WTC11 (cell line): ENCODE measurements at places on chromosomes 1 and 21. TPM values are rescaled to one million over a fixed set of nuclear protein-coding genes. Genes with fewer than 3 reads are reported as not detected.

DNA sequence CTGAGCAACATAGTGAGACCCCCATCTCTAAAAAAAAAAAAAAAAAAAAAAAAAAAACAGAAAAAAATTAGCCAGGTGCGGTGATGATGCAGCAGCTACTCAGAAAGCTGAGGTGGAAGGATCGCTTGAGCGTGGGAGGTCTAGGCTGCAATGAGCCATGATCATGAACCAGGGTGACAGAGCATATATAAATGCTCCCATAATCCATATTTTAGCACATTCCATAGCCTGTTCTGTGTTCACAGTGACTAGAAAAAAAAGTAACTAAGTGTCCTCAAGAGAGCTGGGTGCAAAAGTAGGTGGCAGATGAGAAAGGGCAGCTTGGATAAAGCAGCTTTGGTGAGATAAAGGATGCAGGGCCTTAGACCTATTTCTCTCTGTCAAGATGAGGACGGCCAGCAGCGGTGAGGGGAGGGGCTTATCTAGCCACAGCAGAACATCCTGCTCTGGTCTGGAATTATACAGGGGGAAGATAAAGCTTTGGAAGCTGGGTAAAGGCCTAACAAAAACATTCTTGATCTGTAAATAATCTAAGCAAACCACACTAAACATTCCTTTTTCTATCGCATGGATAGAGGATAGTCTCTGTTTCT is 205.3 kb downstream of the DAB1 start:
- H3K27ac ChIP-seq = no peak overlapping the region
- H3K4me3 ChIP-seq = no peak overlapping the region
- DNase-seq = no peak
- peaks cover 22% of the 10 kb centered on the region for H3K4me1 ChIP-seq

Gene SHE
- 0.73 to 1.1 TPM (median 0.79 TPM) in 3 replicates for total RNA-seq

DNA sequence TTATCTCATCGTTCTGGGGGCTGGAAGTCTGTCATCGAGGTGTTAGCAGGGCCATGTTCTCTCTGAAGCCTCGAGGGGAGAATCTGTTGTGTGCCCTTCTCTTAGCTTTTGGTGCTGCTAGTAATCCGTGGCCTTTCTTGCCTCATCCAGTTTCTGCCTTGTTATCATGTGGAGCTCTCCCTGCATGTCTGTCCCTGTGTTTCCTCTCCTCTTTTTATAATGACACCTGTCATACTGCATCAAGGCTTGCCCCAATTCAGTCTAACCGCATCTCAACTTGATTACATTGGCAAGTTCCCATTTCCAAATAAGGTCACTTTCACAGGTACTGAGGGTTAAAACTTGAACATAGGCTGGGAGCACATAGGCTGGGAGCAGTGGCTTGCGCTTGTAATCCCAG is 82.6 kb upstream of the CNIH3 start:
- no peak for DNase-seq
- H3K4me1 ChIP-seq = peaks cover 6% of the 10 kb centered on the region
- H3K27me3 ChIP-seq = peaks cover 3% of the 10 kb centered on the region; the same call in 1 of the 2 replicates
- no peak overlapping the region for H3K4me3 ChIP-seq

DNA sequence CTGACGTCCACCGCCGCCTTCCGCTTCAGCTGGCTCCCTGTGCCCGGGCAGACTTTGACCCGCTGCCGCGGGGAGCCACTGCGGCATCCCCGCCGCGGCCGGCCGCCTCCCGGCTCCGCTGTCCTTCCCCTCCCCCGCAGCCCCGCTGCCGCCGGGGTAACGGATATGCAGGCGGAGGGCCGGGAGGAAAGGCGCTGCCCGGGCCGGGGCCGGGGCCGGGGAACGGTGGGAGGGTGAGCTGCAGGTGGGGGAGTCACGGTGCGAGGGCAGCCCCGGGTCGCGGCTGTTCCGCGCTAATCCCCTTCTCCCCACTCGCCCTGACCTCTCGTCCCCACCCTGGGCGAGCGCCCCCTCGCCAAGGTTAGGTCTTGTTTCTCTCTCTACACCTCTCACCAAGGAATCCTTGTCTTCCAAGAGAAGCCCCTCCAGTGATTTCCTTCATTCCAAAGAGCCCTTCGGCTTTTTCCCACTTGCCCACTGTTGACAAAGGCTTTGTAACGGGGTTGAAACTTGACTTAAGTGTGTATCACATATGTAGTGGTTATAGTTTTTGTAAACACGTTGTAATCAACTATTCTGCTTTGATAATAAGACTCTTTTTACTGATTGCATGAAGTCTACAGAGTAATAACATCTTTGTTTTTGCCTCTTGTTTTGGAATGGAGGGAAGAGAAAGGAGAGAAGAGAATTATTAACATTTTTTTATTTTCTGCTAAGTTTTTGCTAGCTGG is 669 bp downstream of the XPR1 start:
- H3K27ac ChIP-seq = no peak overlapping the region
- DNase-seq = peak; percentile 75
- H3K4me3 ChIP-seq = no peak overlapping the region
- no peaks in the 10 kb centered on the region for H3K27me3 ChIP-seq
- H3K4me1 ChIP-seq = peaks cover 18% of the 10 kb centered on the region
- H3K36me3 ChIP-seq = no peaks in the 10 kb centered on the region

Gene FPGT
- 3.9 to 5.0 TPM (median 4.7 TPM) in 3 replicates for total RNA-seq

GRCh38 chr21:36960676-36961284 is 5.7 kb downstream of the HLCS start:
- no peak overlapping the region; the same call in 1 of the 2 replicates for H3K27ac ChIP-seq
- peaks cover 18% of the 10 kb centered on the region for H3K4me1 ChIP-seq
- DNase-seq = no peak

Gene LCE3E
- total RNA-seq = not detected in 3 replicates

Gene GBP7
- not detected in 3 replicates for total RNA-seq

Gene KCNJ9
- 0.09 to 0.14 TPM in 2 of 3 replicates, not detected in the other for total RNA-seq

- no peak overlapping the region for H3K27ac ChIP-seq
- no peaks in the 10 kb centered on the region for H3K36me3 ChIP-seq
- DNase-seq = no peak
- H3K27me3 ChIP-seq = peaks cover 15% of the 10 kb centered on the region
Observed at GRCh38 chr1:41514381-41514780, 29.9 kb upstream of the EDN2 start.

Gene FAM167B
- 5.4 to 7.4 TPM (median 7.1 TPM) in 3 replicates for total RNA-seq

Gene TAF1A
- 10.8 to 12.9 TPM (median 12.0 TPM) in 3 replicates for total RNA-seq

DNA sequence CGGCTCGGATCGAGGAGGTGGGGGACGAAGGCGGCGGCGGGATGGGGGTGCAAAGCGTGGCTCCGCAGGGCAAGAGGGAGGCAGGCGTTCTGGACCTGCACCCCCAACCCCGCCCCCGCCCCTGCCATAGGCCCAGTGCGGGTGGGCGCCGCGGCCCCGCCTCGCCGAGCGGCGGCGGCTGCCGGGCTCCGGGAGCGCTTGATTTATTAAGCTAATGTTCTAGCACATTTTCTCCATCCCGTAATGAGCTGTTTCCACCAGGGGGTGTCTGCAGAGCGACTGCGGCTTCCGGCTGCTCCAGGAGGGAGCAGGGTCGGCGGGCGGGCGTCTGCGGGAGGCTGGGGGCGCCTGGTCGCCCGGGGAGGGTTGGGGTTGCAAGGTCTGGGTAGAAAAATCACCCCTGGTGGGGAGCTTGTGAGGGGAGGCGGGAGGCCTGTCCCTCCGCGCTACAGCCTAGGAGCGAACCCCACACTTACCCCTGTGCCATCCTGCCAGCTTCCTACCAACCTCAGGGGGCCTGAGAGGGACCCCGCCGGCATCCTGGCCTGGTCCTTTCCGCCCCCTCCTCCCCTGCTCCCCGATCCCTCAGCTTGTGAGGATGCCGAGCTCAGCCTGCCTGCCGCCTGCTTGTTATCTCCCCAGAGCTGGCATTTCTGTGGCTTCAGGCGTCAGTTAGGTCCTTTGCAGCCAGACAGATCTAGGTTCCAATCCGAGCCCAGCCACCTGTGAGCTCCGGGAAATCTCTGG is 48.5 kb upstream of the ACOT11 start:
- peak; percentile 59 for DNase-seq
- peaks cover 37% of the 10 kb centered on the region for H3K4me1 ChIP-seq
- no peaks in the 10 kb centered on the region for H3K36me3 ChIP-seq
- H3K4me3 ChIP-seq = peak overlapping the region; percentile 71
- no peak overlapping the region for H3K27ac ChIP-seq

GRCh38 chr1:18160290-18160942 is 52.8 kb downstream of the IGSF21 start:
- 0 out of 2 replicates have a peak, but pooled peaks cover 2% of the 10 kb centered on the region for H3K36me3 ChIP-seq
- no peak overlapping the region for H3K4me3 ChIP-seq
- H3K27ac ChIP-seq = no peak overlapping the region
- DNase-seq = no peak
- H3K27me3 ChIP-seq = no peaks in the 10 kb centered on the region; the same call in 1 of the 2 replicates
- peaks cover 5% of the 10 kb centered on the region for H3K4me1 ChIP-seq

DNA sequence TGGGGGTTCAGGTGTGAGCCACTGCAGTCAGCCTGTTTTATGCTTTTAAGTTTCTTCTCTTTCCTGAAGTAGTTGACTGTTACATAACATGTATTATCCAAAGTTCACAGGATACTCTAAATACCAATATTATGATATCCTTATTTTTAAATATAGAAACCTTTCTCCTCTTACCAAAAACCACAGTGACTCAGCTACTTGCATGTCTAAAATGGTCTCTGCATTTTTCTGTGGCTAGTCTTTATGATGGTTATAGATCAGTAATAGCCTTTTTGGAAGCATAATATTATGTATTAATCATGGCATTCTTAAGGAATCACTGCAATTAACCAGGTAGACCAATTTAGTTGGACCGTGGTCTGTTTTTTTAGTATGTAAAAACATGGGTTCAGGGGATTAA is 210.8 kb upstream of the CACYBP start:
- H3K27ac ChIP-seq = no peak overlapping the region
- no peaks in the 10 kb centered on the region for H3K27me3 ChIP-seq
- peaks cover 3% of the 10 kb centered on the region; the same call in 1 of the 2 replicates for H3K4me1 ChIP-seq
- H3K36me3 ChIP-seq = no peaks in the 10 kb centered on the region
- H3K4me3 ChIP-seq = no peak overlapping the region

DNA sequence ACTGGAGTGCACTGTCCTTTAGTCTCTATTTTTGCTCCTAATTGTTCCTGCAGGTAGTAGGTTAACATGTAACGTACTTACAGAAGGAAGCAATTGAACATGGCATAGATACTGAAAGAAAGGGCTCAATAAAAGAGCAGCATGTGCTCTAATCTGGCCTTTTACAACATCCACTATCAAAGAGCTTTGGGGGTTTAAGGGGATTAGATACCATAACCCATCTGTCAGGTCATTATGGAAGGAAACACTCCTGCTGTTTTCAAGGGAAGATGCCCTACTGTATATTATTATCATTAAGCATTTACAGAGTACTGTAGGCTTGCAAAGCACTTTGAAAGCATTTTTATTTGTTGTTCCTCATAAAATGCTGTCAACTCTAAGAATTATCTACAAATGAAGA is 152.8 kb downstream of the TTLL7 start:
- H3K36me3 ChIP-seq = no peaks in the 10 kb centered on the region
- H3K4me3 ChIP-seq = no peak overlapping the region
- H3K27me3 ChIP-seq = no peaks in the 10 kb centered on the region
- no peaks in the 10 kb centered on the region for H3K4me1 ChIP-seq
- no peak overlapping the region for H3K27ac ChIP-seq
- no peak for DNase-seq

DNA sequence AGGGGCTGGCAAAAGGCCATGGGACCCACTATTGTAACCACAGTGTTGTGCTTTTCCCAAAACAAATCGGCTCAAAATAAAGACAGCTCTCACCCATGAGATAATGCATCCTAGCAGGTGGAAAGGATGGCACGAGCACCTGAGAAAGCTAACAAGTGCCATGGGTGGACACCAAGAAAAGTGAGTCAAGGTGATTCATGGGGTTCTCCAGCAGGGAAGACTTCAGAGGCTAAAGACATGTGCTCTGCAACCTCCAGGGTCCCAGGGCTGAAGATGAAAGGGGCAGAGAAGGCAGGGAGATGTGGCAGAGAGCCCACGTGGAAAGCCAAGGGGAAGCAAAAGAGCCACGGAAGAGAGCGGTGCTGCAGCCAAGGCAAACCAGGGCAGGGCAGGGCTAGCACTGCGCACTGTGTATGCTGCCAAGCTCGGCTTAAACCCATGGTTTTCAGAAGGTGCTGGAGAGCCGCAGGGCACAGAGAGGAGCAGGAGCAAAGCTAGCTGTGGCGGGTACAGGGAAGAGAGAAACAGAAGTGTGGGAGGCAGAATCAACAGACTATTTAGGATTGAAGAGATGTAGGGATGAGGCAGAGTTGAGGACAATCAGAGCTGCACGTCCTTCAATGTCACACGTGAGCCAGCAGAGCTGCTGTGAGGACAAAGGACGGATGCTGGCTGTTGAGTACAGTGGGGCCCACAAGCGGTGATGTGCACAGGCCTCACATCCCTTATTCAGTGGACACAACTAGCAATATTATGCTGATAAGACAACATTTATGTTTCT is 41.8 kb upstream of the C1orf198 start:
- no peaks in the 10 kb centered on the region; the same call in 1 of the 2 replicates for H3K27me3 ChIP-seq
- H3K4me3 ChIP-seq = no peak overlapping the region
- no peaks in the 10 kb centered on the region for H3K36me3 ChIP-seq
- H3K4me1 ChIP-seq = no peaks in the 10 kb centered on the region
- H3K27ac ChIP-seq = no peak overlapping the region

DNA sequence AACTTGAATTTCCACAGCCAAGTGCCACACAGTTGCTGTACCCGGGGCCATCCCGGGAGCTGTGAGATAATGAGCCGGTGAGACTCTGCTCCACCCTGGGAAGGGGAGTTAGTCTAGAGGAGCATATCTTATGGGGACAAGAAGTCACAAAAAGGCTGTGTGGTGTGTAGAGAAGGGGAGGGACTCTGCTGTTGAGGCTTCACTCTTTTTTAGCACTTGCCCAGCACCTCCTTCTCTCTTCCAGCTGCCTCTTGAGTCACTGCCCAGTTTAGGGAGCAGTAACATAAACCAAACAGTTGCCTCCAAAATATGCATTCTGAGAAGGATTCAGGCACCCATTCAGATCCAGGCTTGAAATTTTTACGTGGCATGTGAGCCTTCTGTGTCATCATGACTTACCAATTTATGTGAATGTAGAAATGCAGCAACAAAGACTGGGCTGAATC is 744 bp upstream of the WDR26 start:
- H3K27me3 ChIP-seq = no peaks in the 10 kb centered on the region; the same call in 1 of the 2 replicates
- peaks cover 41% of the 10 kb centered on the region for H3K4me1 ChIP-seq
- peaks cover 21% of the 10 kb centered on the region for H3K36me3 ChIP-seq
- DNase-seq = no peak
- H3K4me3 ChIP-seq = peak overlapping the region; percentile 90

DNA sequence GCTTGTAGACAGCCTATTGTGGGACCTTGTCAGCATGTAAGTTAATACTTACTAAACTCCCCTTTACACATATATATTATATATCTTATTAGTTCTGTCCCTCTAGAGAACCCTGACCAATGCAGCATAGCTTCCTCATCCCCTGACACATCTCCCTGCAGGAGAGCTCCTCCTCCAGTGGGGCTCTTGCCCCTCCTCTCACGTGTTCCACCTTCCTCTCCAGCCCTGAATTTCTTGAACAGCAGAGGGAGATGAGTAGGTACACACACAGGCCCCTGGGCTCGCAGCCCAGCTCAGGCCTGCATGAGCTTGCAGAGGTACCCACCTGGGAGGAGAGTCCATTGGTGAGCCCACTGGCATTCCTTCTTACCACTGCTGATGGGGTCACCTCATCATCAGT is 27.3 kb upstream of the GOLT1A start:
- H3K4me1 ChIP-seq = no peaks in the 10 kb centered on the region
- no peaks in the 10 kb centered on the region for H3K27me3 ChIP-seq
- no peak overlapping the region for H3K4me3 ChIP-seq
- peaks cover 11% of the 10 kb centered on the region for H3K36me3 ChIP-seq
- DNase-seq = no peak
- no peak overlapping the region for H3K27ac ChIP-seq
